ENCODE measurements at places on chromosomes 13 and 19. TPM values are rescaled to one million over a fixed set of nuclear protein-coding genes. Genes with fewer than 3 reads are reported as not detected.
A peak's percentile ranks its signal among the peaks of the same experiment; 100 is the strongest.

GRCh38 chr19:7533281-7533885 is 2.1 kb upstream of the PNPLA6 start:
- no peaks in the 10 kb centered on the region for H3K27me3 ChIP-seq
- H3K36me3 ChIP-seq: peaks cover 8% of the 10 kb centered on the region
- H3K4me1 ChIP-seq: peaks cover 18% of the 10 kb centered on the region
- H3K27ac ChIP-seq: no peak overlapping the region
- peak overlapping the region; percentile 92 for H3K4me3 ChIP-seq

- no peaks in the 10 kb centered on the region for H3K36me3 ChIP-seq
- no peak overlapping the region for H3K4me3 ChIP-seq
- peaks cover 54% of the 10 kb centered on the region for H3K27me3 ChIP-seq
- no peak for DNase-seq
- no peak overlapping the region for H3K27ac ChIP-seq
Measured at GRCh38 chr19:53912653-53913052, 3.6 kb downstream of the CACNG7 start.

DNA sequence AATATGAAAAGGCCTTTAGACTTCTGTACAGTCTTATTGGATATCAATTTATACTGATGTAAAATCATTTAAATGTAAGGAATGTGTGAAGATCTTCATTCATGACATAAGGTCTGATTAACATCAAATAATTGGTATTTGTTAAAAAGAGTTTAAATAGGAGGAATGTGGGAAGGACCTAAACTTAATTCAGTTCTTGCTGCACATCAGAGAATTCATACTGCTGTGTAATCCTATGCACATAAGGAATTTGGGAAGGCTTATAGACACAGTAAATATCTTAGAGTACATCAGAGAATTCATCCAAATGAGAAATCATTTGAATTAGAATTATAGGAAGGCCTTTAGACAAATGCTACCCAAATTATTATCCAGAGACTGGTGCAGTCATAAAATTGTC is 21.7 kb downstream of the ZNF283 start:
- H3K4me1 ChIP-seq: no peaks in the 10 kb centered on the region
- no peak overlapping the region for H3K4me3 ChIP-seq
- no peaks in the 10 kb centered on the region for H3K27me3 ChIP-seq
- DNase-seq: no peak
- peaks cover 57% of the 10 kb centered on the region for H3K36me3 ChIP-seq

DNA sequence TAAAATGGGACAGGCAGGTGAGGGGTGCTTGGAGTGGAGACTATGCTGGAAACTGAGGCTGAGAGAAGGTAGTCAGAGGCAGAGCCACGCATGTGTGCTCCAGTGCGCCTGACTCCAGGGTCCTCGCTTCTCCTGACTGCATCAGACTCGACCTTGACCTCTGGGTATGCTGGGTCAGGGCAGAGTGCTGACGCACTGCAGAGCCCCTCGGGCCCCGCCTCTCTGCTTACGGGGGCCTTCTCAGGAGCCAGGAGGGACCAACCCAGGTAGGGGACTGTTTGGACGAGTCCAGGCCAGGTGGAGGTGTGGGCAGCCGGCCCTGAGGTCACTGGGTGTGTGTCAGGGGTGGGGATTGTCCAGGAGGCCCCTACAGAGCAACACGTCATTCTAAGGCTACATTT is 22.9 kb upstream of the SLC7A10 start:
- no peaks in the 10 kb centered on the region for H3K36me3 ChIP-seq
- DNase-seq: no peak
- no peaks in the 10 kb centered on the region for H3K27me3 ChIP-seq

DNA sequence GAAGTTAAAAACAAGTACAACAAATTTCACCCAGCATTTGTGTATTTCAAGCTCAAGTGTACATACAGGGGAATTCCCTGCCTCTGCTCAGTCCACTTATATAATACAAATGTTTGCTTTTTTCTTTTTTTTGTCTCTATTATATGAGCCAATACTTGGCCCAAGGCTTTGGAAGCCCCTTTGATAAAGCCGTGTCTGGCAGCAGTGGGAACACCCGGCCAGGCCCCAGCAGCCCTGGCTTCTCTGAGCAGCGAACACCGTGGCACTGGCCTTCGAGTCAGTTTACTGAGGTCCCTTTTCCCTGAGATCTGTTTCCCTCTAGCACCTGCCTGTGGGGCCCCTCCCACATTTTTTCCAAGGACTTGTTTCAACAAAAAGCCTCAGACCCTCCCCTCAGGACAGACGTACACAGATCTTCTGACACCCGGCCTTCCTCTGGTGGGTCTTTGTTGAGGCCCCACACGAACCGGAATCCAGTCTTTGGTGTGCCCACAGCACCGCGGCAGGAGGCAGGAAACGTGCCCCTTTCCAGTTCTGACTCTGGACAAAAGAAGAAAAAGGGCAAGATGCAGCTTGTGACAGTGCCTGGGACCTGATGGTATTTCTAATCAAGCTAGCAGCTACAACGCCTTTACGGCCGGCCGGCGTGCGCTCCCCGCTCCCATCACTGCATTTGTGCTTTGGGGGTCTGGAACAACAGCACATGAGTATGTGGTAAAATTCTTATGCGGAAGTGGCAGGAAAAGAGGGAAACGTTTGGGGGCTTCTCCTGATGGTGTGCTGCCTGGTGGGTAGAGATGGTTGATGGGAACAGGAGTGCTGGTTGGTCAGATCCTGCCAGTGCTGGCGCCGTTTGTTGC is 13.8 kb downstream of the SIPA1L3 start:
- H3K4me3 ChIP-seq: no peak overlapping the region
- DNase-seq: no peak
- no peak overlapping the region for H3K27ac ChIP-seq

- no peaks in the 10 kb centered on the region for H3K27me3 ChIP-seq
- H3K36me3 ChIP-seq: no peaks in the 10 kb centered on the region
- peak; percentile 66 for DNase-seq
- H3K4me1 ChIP-seq: peaks cover 22% of the 10 kb centered on the region
Measured at GRCh38 chr13:41652735-41653361, 195.5 kb downstream of the RGCC start.

DNA sequence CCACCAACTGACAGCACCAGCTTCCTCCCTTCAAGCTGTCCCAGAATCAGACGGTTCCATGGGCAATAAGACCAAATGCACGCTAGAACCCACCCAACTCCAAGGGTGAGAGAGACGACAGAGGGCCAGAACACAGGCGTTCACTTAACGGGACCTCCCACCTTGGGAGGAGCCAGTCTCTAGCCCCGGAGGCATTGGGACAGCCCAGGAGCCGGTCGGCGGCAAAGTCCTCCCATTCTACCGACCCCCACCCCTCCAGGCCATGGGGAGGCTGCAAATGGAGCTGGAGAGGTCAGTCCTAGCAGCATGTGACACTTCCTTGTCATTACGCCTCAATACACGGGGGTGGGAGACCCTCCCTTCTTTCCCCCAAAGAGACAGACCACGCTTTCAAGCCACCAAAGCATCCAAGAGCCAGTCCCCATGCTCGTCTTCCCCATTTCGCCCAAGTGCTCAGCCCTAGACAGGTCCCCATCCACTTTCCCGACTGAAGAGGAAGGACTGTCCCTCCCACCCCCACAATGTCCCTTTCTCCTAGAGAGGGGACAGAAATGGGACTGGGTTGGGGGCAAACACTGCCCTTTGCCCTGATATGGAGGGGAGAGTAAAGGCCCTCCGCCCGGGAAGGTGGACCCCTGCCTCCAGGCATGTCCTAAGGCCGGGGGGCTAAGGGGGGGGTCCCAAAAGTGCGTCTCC is 964 bp downstream of the KHSRP start:
- no peaks in the 10 kb centered on the region for H3K27me3 ChIP-seq
- H3K4me3 ChIP-seq: peak overlapping the region; percentile 89
- H3K36me3 ChIP-seq: peaks cover 33% of the 10 kb centered on the region
- H3K4me1 ChIP-seq: peaks cover 30% of the 10 kb centered on the region

- no peaks in the 10 kb centered on the region for H3K36me3 ChIP-seq
- no peaks in the 10 kb centered on the region for H3K4me1 ChIP-seq
- DNase-seq: no peak
- H3K27me3 ChIP-seq: no peaks in the 10 kb centered on the region
Measured at GRCh38 chr13:70788074-70788473, 679.8 kb upstream of the KLHL1 start.

The GET3 gene
- 47.7 TPM for total RNA-seq

The C19orf47 gene
- 14.6 TPM for total RNA-seq

The APOC4 gene
- not detected for total RNA-seq

The CDX2 gene
- total RNA-seq: not detected

The DLEU7 gene
- not detected for total RNA-seq
